ENCODE measurements at places on chromosomes 4 and X.

DNA sequence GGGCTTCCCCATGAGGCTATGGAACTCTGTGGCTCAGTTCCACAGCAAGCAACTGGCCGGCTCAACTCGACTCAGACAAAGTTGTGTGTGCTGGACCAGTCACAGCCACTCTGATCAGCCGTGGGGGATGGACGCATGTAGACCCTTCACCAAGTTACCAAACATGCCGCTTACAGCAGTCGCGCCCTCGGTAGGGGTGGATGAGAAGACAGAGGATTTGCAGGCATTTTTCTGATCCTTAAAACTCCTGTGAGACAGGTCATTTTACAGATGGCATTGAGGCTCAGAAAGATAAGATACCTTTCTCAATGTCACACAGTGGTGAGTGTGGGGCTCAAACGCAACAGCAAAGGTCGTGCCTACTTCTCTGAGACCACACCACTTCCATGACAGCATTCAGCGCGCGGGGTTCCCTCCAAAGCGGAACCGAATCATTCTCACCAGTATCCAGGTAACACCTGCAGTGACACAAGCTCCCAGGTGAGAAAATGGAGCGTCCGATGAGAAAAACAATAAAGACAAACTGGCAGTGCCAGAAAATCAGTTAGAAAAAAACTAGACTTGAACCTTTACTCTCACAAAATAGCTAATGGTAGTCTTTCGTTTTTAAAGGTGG is 83.6 kb downstream of the RELL1 start:
- DNase-seq, result no peak

DNA sequence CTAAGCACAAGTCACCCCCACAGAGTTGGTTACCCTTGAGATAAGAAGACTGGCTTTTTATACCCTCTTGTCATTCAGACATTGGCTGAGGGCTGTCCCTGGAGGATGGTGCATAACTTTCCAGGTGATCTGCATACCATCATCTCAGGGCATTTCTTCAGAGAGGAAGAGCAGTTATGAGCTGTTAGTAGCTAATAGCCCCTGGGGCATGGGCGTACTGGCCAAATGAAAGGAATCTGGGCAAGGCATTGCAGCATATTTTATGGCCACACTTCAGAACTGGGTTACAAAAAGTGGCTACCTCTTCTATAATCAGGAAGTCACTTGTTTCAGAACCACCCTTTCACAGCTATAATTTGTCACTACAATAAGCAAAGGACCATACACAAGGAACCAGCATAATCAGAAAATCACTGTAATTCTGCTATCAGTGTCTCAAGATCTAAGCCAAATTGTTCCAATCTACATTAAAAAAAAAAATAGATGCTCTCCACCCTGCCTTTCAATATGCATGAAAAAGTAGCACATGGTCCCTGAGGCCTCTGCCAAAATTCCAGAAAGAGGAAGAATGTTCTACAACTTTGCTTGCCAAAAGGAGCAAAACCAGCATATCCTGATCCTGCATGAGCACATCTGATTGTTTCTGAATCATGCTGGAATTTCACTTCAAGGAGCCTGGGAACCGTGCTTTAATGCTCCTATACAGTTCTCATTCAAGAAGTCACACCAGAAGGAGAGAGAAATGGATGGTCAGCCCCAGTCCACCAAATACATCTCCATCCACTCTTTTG is 92.0 kb downstream of the TMEM144 start:
- DNase-seq, result no peak

- peak; percentile 78 for DNase-seq
These were observed 4.4 kb downstream of the RBPJ start for GRCh38 chr4:26325191-26325590.

- peak; percentile 59 for DNase-seq
These were observed 8.1 kb upstream of the TBC1D25 start for GRCh38 chrX:48531358-48531959.

DNA sequence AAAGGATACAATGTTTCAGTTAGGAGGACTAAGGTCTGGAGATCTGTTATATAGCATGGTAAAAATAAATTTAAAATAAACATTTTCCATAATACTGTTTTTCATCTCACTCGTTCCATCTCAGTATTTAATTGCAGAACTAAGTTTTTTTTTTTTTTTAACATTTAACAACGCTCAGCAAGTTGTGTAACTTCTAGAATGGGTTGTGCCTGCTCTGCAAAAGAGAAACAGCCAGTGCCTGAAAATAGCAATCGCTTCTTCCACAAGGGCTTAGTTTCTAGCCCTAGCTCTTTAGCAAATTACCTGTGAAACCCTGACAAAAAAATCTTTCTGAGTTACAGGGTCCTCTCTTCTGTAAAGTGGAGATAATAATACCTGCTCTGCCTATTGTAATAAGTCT is 41.9 kb downstream of the CNGA1 start:
- DNase-seq, result no peak

DNA sequence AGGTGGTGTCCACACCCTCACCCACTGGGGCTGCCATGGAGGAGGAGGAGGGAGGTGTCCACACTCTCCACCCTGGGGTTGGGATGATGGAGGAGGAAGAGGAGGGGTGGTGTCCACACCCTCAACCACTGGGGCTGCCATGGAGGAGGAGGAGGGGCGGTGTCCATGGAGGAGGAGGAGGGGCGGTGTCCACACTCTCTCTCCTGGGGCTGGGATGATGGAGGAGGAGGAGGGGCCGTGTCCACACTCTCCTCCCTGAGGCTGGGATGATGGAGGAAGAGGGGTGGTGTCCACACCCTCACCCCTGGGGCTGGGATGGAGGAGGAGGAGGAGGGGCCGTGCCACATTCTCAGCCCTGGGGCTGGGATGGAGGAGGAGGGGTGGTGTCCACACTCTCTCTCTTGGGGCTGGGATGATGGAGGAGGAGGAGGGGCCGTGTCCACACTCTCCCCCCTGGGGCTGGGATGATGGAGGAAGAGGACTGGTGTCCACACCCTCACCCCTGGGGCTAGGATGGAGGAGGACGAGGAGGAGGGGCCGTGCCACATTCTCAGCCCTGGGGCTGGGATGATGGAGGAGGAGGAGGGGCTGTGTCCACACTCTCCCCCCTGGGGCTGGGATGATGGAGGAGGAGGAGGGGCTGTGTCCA is 231.7 kb downstream of the CRLF2 start:
- no peak for DNase-seq

- DNase-seq, result peak; percentile 50
These were observed 4.7 kb downstream of the RIPPLY1 start for GRCh38 chrX:106898462-106898861.

DNA sequence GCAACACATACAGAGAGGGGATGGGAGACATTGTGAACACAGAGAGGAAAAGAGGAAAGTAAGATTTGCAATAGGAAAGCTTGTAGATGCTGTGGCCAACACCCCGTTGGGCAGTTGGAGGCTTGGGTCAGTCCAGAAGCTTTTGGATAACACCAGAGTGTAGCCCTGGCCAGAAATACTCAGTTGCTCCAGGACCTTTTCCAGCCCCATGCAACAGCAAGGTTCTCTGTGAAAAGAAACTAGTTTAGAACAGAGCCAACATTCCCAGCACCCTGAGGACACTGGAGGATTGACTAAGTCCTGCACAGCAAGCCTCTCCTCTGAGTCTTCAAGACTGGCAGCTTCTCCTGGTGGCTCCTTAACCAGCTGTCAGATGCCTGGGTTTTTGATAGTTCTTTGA is 27.9 kb upstream of the NAF1 start:
- DNase-seq, result no peak

GRCh38 chr4:51858605-51859202 is 15.8 kb downstream of the DCUN1D4 start:
- no peak for DNase-seq

DNA sequence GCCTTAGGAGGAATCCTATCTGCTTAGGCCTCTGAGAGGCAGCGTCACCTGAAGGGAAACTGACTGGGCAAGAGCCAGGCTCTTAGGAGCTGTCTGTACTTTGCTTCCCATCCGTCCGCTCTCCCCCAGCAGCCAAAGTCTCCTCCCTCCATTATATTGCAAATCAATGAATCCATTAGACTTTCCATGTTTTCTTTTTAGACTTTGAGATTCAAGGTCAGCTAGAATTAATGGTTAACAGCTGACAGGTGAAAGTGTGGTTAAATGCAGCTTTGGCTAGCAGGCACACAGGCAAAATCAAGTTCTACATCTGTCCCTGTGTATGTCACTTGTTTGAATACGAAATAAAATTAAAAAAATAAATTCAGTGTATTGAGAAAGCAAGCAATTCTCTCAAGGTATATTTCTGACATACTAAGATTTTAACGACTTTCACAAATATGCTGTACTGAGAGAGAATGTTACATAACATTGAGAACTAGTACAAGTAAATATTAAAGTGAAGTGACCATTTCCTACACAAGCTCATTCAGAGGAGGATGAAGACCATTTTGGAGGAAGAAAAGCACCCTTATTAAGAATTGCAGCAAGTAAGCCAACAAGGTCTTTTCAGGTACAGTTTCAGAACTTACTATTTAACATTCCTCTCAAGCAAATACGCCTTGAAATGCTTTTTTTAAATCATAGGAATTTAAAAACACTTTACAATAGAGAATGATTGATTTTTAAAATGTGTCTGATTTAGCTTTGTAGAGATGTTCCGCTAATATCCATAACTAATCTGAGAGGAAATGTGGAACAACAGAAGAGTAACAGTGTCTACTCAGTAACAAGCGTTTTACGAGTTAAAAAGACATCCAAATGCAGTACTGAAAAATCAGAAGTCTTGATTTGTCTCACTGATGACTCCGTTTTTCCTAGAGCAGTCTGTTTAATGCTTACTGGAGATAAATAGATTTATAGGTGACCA is at the start of gene F11:
F11 (plus strand) TSS at position 507 of the 970 bp plus-strand sequence. CDS start 948 bp downstream, outside the sequence.
- DNase-seq, result no peak

GRCh38 chr4:153189016-153189801 is 15.0 kb upstream of the TRIM2 start:
- no peak for DNase-seq

DNA sequence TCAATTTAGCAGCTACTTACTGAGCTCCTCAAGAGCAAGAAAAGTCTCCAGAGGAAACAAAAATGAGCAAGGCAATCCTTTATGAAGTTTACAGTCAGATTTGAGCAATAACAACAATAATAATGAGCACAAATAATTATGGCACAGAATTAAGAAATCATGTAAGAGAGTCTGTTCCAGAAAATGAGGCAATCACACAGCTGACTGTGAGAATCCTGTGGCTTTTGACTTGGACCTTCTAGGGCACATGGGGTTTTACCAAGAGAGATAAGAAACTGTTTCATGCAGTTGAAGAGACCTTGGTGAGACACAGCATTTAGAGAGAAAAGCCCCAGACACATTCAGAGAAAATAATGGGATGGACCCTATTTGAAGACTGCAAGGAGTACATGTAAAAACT is 362.6 kb upstream of the MAGEB2 start:
- no peak for DNase-seq

GRCh38 chr4:171646984-171647383 is 166.2 kb upstream of the GALNTL6 start:
- no peak for DNase-seq

- DNase-seq, result no peak
These were observed 43.3 kb upstream of the RASSF6 start for GRCh38 chr4:73663576-73663975.

- peak; percentile 59 for DNase-seq
These were observed 16.2 kb downstream of the GPAT3 start for GRCh38 chr4:83552083-83552482.

GRCh38 chrX:1946974-1947373 is 332.1 kb downstream of the ASMT start:
- DNase-seq, result no peak

DNA sequence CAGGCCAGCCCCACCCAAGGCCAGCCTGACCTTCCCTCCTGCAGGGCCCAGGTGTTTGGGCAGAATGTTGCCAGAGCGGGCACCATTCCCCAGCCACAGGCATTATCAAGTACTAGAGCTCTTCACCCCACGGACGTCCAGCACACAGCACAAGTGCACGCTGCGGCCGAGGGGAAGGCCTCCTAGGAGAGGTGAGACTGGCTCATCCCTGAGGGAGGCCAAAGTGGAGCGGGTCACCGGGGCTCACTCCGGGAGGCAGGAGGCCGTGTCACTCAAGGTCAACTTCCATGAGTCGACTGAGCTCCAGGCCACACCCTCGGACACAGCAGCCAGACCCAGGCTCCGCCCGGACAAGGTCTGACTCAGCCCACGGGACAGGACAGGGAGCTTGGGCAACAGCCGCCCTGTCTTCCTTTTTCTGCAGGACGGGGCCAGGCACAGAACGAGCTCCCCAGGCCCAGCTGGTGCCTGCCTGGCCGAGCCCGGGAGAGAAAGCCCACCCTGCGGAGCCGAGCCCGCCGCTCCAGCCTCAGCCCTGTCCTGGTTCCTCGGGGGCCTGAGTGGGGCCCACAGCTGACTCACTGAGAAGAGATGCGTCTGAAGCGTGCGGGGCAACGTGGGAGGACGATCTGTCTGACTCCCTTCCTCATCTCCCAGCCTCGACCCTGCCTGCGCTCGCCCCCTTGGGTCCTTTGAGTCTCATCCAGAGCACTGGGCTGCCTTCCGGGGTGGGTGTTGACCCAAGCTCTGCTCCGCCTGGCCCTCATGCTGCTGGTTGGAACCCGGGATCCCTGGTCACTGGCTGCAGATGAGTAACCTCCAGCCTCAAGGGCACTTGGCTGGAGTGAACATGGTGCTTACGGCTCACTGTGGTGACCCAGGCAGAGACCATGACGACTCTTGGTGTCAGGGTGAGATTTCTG is 1.6 kb downstream of the SLC49A3 start:
- peak; percentile 96 for DNase-seq

DNA sequence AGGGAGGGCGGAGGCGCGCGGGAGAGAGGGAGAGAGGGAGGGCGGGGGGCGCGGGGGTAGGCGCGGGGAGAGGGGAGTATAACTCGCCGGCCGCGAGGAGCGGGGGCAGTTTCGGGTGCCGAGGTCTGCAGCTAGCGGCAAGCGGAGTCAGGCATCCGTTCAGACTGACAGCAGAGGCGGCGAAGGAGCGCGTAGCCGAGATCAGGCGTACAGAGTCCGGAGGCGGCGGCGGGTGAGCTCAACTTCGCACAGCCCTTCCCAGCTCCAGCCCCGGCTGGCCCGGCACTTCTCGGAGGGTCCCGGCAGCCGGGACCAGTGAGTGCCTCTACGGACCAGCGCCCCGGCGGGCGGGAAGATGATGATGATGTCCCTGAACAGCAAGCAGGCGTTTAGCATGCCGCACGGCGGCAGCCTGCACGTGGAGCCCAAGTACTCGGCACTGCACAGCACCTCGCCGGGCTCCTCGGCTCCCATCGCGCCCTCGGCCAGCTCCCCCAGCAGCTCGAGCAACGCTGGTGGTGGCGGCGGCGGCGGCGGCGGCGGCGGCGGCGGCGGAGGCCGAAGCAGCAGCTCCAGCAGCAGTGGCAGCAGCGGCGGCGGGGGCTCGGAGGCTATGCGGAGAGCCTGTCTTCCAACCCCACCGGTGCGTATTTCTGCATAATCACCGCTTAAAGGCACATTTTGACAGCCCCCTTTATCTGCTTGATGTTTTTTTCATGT is at the start of gene POU4F2:
POU4F2 (plus strand) TSS at position 108 of the 720 bp plus-strand sequence; CDS start at position 356, 248 bp downstream.
- no peak for DNase-seq

DNA sequence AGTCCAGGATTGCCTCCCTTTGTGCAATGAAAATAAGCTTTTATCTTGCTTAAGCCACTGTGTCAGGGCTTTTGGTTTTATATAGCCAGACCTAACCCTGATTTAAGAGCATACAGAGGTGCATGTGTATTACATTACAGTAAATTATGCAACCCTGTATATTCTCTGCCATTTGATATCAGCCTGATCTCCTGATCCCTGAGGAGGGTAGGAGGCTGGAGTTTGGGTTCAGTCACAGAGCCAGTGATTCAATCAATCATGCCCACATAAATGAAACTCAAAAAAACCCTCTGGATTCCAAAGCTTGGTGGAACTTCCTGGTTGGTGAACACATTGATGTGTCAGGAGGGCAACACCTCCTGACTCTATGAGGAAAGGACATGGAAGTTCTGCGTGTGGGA is 7.3 kb upstream of the KLHL8 start:
- DNase-seq, result no peak
